ENCODE measurements at places on chromosomes 2 and 18.

DNA sequence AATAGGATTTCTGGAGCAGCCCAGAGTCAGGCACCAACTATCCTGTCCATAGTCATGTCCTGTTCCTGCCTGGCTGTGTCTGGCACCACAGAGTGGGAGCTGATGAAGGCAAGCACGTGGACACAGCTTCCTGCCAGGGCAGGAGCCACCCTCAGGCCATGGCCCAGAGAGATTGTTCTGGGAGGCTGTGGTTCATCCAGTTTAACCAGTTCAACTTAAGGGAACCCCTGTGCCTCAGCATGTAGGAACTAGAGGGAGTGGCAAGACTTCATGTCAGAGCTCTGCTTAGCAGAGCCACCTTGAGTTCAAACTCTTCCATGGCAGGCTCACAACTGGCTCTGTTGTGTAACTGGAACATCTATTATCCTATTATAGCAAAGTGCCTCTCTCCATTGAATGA lies 73.2 kb upstream of the NCKAP5 start:
- DNase-seq, result no peak

GRCh38 chr2:172953970-172954852 lies 121.4 kb upstream of the MAP3K20 start:
- no peak for DNase-seq

DNA sequence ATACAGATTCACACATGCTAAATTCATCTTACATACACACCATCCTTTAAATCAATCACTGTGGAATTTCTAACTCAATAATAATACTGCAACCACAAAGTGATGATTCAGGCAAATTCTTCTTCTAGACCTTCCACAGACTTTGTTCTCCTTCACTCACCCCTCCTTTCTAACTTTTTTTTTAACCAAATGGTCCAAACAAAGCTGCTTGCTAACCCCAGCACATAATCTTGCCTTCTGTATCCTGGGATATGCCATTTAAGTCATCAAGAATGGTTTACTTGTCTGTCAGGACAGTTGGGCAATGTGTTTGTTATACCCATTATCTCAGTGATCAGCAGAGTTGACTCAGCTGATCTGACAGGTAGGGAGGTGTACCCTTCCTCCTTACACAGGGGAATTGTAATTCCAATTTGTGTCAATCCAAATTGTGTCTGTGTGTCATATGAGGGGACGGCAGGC lies 10.0 kb downstream of the SLC40A1 start:
- DNase-seq, result no peak

DNA sequence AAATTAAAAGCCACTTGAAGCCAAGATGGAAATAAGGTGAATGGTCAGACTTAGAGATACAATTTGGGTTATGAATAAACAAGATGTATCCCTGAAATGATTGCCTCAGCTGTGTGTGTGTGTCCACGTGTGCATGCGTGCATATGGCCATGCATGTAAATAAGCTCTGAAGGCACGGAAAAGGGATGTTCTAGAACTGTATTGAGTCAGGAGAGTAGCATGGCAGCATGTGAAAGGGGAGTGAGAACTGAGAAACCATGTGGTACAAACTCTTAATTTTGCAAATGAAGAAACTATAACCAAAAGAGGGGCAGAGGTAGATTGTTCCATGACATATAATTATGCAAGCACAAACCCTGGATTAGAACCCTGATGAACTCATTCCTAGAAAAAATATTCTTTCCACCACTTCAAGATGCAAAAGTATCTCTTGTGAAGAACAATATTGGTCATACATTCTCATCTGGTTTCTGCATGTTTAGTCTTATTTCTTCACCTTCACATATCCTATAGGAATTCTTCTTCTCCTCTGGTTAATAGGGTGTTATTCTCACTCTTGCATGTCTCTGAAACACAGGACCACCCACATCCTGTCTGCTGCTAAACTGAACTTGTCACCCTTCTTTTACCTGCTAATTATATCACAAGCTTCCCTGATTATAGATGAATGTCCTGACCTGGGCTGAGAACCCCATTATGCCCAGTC lies 455.8 kb downstream of the SETBP1 start:
- DNase-seq, result no peak

GRCh38 chr2:85263591-85263990 lies 64.2 kb downstream of the TGOLN2 start:
- no peak for DNase-seq

GRCh38 chr18:6368017-6368416 lies 46.7 kb downstream of the L3MBTL4 start:
- DNase-seq, result no peak

DNA sequence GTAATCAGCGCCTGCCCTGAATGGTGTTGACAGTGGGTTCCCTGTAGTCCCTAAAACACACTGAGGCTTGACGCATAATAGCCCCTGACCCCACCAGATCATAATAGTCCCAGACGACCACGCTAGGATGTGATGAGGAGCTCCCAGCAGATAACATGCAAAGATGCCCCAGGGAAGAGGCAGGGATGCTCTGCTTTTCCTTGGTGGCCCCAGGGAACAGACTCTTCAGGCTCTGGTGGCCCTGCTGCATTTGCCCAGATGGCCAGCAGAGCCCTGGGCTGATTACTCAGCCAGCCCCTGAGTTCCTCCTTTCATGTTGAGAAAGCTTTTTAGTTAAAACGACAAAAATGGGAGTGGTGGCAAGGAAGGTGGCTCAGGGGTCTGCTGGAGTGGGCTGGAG lies 5.9 kb upstream of the NCKAP5 start:
- no peak for DNase-seq

GRCh38 chr18:27619090-27619772 lies 434.1 kb upstream of the CHST9 start:
- no peak for DNase-seq

GRCh38 chr2:164778723-164779122 lies 62.9 kb downstream of the COBLL1 start:
- DNase-seq, result no peak

DNA sequence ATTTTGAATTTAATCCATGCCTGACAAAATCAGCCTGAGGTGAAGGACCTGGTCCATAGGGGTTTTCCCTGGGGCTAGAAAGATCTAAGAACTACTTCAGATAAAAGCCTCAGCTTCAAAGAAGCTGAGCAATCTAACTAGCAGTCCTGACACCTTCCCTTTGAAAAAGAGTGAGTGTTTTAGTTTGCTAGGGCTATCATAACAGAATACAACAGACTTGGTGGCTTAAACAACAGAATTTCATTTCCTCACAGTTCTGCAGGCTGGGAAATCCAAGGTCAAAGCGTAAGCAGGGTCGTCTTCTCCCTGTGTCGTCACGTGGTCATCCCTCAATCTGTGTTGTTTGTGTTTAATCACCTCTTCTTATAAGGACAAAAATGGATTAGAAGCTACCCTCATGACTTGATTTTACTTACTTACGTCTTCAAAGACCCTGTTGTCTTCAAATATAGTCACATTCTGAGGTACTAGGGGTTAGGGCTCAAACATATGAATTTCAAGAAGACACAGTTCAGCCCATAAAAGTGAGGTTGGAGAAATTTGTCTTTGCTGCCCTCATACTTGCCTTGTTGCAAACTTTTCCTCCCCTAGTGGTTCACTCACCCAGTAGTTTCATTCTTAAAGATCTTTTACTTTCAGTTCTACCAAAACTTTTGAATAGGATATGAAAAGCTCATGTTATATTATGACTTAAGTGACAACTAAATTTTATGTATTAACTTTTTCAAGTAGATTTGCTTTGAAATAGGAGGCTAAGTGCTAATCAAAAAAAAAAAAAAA lies 673.8 kb downstream of the ARHGAP15 start:
- no peak for DNase-seq

- DNase-seq, result no peak
Measured at GRCh38 chr18:56890632-56891031, 239.5 kb downstream of the WDR7 start.

GRCh38 chr2:236536727-236537398 lies 32.8 kb upstream of the ACKR3 start:
- DNase-seq, result peak; percentile 41

- no peak for DNase-seq
Measured at GRCh38 chr2:123514613-123515207, 510.4 kb upstream of the CNTNAP5 start.

- DNase-seq, result no peak
Measured at GRCh38 chr2:226050822-226051221, 651.3 kb downstream of the NYAP2 start.
